HCEC 1CT (cell line): ENCODE measurements at places on chromosomes 5 and 9.
A peak's percentile ranks its signal among the peaks of the same experiment; 100 is the strongest.

DNA sequence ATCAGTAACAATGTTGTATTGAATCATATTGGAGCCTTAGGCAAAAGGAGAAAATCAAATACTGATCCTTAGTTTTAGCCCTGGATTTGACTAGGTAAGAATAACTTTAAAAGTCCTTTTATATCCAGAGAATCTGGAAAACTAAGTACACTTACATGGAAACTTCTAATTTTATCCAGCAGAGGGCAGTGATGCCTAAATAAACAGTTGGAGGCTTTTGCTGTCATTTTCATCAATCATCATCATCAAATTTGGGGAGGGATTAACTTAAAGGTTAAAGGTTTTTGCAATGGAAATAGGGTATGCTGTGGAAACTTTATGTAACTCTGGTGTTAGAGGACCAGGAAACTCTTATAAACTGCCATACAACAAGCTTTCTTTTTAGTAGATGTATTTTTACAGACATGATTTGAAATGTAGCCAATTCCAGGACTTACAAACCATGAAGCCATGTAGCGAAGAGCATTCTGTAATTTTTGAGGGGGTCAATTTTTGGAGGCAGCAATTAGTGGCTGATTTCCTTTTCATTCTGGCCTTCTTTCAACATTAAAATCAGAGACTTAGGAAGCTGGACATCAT is 112.7 kb downstream of the OSTF1 start:
- DNase-seq = peak; percentile 11

- DNase-seq = peak; percentile 58
Observed at GRCh38 chr5:158174918-158175851, 316.2 kb upstream of the CLINT1 start.

- DNase-seq = no peak
Observed at GRCh38 chr5:6656680-6657079, 23.4 kb downstream of the SRD5A1 start.

GRCh38 chr9:78026416-78026815 is 5.2 kb downstream of the GNAQ start:
- DNase-seq = peak; percentile 73

DNA sequence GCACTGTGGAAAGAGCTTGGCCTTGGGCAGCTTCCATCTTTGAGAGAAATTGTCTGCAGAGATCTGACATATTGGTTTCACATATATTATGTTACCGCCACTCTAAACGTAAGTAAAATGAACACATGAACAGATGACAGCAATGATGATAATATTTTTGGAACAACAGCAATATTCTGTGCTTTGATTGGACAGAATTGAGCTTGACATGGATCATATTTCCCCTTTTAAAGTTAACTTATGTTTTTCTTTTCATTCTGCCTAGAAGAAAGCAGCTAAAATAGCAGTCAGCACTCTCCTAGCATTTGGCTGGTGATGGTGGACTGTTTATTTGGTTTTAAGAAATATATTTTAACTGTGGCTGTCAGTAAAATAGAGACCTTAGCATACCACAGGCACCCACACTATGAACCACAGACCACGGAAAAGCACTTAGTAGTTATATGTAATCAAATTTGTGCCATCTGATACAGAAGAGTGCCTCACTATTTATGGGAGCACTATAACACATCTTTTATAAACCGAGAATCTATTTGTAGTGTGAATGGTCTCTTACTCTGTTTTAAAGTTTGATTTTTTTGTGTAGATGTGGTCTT is 1.8 kb upstream of the CFAP95 start:
- no peak for DNase-seq

- no peak for DNase-seq
Observed at GRCh38 chr9:134186471-134187109, 22.2 kb upstream of the RNU6ATAC start.

DNA sequence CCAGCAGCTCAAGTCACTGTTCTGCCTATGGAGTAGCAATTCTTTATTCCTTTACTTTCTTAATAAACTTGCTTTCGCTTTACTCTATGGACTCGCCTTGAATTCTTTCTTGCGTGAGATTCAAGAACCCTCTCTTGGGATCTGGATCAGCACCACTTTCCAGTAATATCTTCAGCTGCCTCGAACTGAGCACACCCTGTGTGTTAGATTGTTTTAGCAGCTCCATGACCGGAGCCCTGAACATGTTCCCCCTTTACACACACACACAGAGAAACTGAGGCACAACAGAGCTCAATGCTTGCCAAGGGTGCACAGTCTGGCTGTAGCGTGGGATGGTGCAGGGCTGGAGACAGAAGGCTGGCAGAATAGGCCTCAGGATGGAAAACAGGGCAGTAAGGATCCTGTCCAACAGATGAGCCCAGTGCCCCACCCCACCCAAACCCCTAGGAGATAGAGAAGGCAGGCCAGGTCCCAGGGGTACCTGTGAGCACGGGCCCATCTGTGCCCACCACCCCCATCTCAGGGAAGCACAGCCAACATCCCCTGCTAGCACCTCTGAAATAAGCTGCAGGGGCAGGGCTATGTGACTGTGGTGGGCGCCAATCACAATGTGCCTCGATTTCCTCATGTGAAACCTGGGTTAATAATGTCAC is 27.9 kb downstream of the BICD2 start:
- DNase-seq = no peak
